Right kidney (tissue), 9 donors: ENCODE measurements at places on chromosomes 4 and X.

- no peak for DNase-seq
Observed at GRCh38 chr4:109574443-109574850, 14.4 kb downstream of the MCUB start.

GRCh38 chr4:89267392-89267791 is 40.2 kb downstream of the GPRIN3 start:
- no peak for DNase-seq

- no peak for DNase-seq
Observed at GRCh38 chr4:20106921-20107320, 144.8 kb upstream of the SLIT2 start.

DNA sequence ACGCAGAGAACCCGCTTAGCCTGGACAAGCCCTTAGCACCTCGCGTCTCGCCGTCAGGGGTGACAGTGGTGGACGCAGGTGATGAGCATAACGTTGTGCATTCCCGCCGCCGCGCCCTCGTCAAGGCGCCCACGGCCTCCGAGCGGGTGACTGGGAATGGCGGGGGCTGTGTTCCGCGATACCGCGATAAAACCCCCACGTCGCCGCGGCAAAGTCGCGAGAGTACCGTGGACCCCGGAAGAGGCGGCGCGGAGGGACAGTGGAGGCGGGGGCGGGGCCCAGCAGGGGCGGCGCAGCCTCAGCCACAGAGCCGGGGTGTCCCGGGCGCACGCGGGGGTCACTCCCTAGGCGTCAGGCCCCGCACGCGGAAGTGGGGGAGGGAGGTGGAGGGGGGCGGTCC is 53.8 kb downstream of the ZFYVE28 start:
- DNase-seq: no peak

GRCh38 chr4:97493815-97494518 is 649.3 kb downstream of the STPG2 start:
- DNase-seq: no peak

- DNase-seq: no peak
Observed at GRCh38 chr4:7074426-7074825, 6.6 kb upstream of the GRPEL1 start.

GRCh38 chr4:164177753-164178152 is 576.2 kb upstream of the SMIM31 start:
- DNase-seq: no peak

DNA sequence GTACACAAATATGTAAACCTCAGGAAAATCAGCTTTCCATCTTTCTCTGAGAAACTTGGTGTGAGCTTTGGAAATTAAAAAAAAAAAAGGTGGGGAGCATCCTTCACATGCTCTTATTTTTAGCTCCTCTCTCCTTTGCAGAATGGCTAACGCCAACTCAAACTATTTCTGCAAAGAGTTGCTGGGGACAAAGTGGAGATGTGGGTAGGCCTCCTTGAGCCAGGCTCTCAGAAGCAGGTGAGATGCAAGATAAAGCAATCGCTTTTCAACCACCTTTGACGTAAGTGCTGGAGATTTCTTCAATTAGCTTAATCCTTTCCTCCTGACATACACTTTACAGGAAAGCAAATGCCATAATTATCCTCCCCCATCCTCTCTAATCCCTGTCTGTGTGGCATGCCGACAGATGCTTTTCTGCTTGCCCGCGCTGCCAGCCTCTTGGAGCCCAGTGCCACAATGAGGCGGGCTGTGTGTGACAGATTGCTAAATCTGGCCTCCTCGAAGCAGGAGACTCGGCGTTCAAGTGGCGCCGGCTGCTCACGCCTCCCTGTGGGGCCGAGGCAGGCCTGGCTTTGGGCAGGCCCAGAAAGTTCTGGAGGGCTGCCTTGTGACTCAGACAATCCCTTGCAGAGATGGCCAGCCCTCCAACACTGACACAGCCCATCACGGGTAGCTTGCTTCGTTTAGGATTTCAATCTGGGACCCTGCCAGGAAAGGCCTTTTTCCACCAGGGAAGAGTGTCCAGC is 64.9 kb upstream of the SOD3 start:
- DNase-seq: no peak

DNA sequence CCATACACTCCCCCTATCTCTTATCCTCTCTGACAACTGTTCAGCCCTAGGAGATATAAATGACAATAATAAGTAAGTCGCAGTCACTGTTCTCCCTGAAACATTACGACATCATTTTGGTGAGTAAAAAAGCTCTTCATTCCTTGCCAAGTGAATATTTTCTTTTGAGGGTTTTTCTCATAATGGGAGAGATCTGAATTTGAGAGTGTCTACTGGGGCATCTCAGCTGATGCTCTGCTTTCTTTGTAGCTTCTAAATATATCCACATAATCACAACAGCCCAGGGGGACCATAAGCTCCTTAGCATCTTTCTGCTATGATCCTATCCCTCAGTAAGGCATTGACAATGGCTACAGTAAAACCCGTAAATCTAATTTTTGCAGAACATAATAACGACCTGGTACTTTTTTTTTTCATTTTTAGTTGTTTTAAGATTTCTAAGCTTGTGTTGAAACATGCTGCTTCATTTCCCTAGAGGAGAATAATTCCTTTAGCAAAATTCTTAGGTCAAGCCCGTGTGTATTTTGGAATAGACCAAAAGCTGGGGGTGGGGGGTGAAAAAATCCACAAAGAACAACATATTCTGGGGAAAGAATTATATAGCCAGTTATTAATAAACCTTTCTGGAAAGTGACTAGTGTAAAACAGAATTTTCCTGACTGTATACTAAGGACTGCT is 78.1 kb upstream of the GPM6B start:
- DNase-seq: no peak

DNA sequence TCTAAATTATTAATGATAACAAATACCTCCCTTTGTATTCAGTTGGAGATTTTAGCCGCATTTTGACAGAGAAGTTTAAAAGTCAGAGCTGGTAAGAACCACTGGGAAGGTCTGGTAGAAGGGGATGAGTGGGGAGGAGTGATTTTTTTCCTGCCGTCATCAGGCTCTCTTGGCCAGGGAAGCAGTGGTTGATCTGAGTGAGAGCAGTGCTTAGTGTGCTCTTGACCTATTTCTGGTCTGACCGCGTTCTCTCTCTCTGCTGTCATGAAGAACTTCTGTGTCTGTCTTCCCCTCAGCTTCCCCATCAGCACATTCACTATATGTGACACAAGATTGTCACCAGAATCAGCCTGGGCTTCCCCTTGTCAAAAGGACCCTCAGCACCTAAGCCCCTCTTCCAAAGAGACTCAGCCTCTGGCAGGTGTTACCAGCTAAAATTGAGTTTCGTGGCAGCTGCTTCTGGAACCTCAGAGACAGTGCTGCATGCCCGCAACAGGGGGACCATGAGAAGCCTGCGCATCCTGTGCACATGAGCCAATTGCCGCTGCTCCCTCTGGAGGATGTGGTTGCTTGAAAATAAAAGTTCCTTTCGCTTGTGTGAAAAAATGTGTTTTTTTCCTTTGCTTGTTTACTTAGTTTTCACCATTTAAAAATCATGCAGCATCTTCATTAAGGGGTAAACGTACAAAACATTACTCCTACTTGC is 268.9 kb downstream of the C4orf33 start:
- no peak for DNase-seq

GRCh38 chr4:80265571-80266252 is 752 bp upstream of the FGF5 start:
- peak; percentile 61 for DNase-seq

- DNase-seq: no peak
Observed at GRCh38 chr4:5963611-5964010, 54.6 kb downstream of the C4orf50 start.

- DNase-seq: no peak
Observed at GRCh38 chr4:2837904-2838496, 5.6 kb upstream of the ADD1 start.

GRCh38 chr4:84870398-84871163 is 95.9 kb downstream of the WDFY3 start:
- DNase-seq: no peak

- no peak for DNase-seq
Observed at GRCh38 chrX:135308345-135308855, 880 bp upstream of the ETDC start.

GRCh38 chr4:71066737-71067716 is 73.6 kb downstream of the DCK start:
- no peak for DNase-seq
